Glomerular endothelial cell (primary cell): ENCODE measurements at places on chromosomes 3 and 15.
A peak's percentile ranks its signal among the peaks of the same experiment; 100 is the strongest.

DNA sequence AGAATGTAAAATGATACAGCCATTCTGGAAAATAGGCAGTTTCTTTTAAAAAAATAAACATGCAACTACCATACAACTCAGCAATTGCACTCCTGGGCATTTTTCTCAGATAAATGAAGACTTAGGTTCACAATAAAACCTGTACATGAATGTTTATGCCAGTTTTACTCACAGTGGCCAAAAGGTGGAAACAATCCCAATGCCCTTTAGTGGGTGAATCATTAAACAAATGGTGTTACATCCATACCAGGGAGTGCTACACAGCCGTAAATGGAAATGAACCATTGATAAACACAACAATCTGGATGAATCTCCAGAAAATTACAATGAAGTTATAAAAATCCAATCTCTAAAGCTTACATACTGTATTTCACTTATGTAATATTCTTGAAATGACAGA, 140.3 kb downstream of the ADAMTSL3 start:
- DNase-seq = no peak

- peak; percentile 23 for DNase-seq
Observed at GRCh38 chr3:36729204-36730056, 34.9 kb downstream of the DCLK3 start.

GRCh38 chr3:134299185-134299887, 48.7 kb upstream of the RYK start:
- DNase-seq = no peak

- DNase-seq = peak; percentile 5
Observed at GRCh38 chr15:81155375-81156218, 21.5 kb downstream of the CFAP161 start.

GRCh38 chr3:56783644-56784447, 17.9 kb downstream of the ARHGEF3 start:
- DNase-seq = no peak
